ENCODE measurements at places on chromosomes 12 and 14.

- no peak for DNase-seq
These were observed 25.1 kb downstream of the E2F7 start for GRCh38 chr12:77040231-77040630.

- DNase-seq: no peak
These were observed 2.0 kb upstream of the BEGAIN start for GRCh38 chr14:100589071-100589759.

DNA sequence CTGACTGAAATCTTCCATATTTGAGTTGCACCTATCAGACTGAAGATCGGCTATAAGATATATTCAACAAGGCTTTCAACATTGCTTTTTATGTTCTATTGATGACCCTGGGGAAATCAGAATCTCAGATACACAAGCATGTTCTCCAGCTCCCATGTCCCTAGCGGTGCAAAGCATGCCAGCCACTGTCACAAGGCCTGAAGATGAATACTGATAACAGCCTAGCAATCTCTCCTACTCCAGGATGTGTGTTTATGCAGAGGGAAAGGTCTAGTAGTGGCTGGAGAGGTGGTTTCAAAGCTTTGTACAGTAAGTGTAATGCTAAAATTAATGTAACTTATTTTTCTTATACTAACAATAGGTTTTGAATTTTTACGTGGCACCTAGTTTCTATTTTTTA lies 64.6 kb downstream of the SOX5 start:
- no peak for DNase-seq

DNA sequence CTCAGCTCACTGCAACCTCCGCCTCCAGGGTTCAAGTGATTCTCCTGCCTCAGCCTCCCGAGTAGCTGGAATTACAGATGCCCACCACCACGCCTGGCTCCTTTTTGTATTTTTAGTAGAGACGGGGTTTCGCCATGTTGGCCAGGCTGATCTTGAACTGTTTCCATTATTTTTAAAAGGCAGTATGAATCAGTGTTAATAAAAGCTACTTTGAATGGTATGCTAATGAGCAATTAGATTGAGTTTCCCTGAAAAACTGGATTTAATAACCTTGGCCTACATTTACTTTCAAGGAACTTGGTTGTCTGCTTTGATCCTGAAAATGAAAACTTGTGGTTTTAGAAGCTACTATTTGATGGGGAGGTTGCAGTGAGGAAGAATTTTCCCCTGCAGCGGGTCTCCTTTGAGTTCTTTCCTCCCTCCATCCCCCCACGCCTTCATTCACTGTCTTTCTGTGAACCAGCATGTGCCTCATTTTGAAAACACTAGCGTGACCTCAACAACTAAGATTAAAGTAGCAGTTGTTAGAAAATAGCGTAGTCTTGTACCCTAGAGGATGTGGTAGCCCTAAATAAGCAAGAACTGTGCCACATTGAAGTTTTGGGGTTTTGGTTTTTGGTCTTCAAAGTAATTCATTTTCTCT lies 17.8 kb upstream of the RPS6KA5 start:
- DNase-seq: no peak

DNA sequence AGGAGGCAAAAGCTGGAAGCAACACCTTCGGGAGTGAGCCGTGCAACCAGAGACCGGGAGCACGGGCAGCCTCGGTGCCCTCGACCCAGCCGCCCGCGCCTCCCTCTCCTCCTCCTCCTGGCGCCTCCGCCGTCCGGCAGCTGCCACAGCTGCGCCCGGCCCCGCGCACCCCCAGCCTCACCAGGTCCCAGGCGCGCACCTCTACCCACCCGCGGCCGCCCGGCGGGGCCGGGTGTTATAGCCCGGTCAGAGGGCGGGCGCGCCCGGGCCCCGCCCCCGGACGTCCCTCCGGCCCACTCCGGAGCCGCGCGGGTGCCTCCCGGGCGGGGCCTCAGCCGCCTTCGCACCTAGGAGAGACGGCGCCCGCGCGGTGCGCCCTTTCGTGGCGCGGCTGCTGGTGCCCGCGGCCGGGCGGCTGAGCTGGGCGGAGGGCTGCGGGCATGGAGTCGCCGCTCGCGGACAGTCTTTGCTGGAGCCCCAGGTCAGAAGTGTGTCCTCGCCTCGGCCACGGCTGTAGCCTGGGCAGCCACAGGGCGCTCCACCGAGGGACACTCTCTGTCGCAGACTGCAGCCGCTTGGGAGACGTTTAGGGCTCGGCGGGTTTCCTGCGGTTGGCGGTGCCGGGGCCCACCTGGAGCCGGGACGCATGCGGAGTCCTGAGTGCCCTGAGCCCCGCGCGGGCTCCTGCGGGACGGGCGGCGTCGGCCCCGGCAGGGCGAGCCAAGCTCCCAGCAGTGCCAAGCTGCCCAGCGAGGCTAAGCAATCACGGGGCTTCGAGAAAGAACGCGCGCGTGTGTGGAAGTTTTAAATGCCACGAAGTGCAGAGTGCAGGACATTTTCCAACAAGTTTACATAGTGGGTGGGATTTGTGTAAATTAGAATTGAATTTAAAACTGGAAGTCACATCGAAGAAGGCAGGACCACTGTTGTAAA lies at the start of gene CPM:
Gene CPM (minus strand): TSS at position 211 of the 933 bp plus-strand sequence. CDS start 334 bp downstream, outside the sequence.
- peak; percentile 90 for DNase-seq

Data from AG20443 (cell line).